Hematopoietic multipotent progenitor cell (in vitro differentiated cells): ENCODE measurements at places on chromosomes 5 and 9. TPM values are rescaled to one million over a fixed set of nuclear protein-coding genes. Genes with fewer than 3 reads are reported as not detected.

DNA sequence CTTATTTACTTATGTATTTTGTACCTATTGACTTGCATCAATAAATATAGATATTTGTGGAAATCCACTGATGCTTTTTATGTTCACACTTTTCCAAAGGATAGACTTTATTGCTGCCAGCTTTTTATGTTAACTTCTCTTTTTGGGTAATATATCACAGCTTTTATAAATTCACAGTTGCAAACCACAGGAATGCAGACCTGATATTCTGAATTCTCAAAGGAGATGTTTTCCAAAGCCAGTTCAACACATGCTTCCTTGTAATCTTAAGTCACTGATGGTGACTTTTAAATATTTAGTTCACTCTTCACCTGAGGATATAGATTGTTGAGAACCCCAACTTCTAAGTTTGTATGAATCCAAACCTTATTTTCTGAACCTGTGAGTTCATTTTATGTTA, 223.4 kb upstream of the PRR16 start:
- DNase-seq: no peak

Gene INSL6
- not detected for total RNA-seq

- no peak for DNase-seq
Observed at GRCh38 chr5:107218457-107219193, 452.1 kb downstream of the EFNA5 start.

- DNase-seq: no peak
Observed at GRCh38 chr9:98627296-98627695, 81.4 kb downstream of the GABBR2 start.

DNA sequence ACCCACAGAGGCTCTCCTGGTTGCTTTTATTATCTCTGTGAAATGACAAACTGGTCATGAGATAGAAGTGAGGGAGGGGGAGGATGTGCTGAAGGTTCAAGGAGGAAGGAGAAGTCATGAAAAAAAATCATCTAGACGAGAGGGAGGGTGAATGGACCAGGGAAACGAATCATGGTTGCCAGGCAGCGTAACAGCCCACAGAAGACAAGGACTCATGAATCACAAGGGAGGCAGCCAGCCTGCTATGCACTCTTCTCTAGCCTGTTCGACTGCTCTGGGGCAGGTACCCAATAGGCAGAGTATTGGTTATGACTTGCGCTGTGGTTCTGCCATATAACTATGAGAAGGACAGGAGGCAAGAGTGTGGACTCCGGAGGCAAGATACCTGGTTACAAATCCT, 475.2 kb downstream of the CDK5RAP2 start:
- DNase-seq: no peak

GRCh38 chr9:27043176-27043575, 37.7 kb upstream of the LRRC19 start:
- DNase-seq: no peak

- no peak for DNase-seq
Observed at GRCh38 chr5:8033261-8033660, 164.3 kb downstream of the MTRR start.

- DNase-seq: peak; percentile 50
Observed at GRCh38 chr5:142006363-142007236, 6.2 kb downstream of the GNPDA1 start.

GRCh38 chr9:120698766-120699165, 15.5 kb downstream of the MEGF9 start:
- DNase-seq: no peak

DNA sequence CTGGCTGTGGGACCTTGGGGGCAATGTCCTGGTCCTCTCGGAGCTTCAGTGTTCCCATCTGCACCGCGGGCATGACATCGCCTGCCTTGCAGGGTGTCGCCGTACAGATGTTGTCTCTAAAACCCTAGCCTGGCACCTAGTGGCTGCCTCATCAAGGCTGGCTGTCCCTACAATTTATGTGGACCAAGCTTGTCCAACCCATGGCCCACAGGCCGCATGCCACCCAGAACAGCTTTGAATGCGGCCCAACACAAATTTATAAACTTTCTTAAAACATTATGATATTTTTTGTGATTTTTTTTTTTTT, 18.3 kb upstream of the ASS1 start:
- no peak for DNase-seq

DNA sequence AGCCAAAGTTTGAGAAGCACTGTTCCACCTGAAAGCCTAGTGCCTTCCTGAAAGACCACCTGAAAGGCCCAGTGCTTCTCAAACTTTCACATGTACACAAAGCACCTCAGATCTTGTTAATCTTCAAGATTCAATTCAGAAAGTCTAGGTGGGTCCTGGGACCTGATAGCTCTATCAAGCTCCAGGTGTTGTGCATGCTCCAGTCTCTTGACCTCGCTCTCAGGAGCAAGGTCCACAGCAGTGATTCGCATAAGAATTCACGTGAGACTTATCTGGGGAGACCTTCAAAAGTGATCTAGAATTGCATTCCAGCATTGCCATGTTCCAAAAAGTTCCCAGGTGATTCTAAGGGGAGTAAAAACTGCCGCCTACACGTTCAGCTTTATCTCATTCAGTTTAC, 102.1 kb downstream of the PIK3R1 start:
- DNase-seq: no peak

DNA sequence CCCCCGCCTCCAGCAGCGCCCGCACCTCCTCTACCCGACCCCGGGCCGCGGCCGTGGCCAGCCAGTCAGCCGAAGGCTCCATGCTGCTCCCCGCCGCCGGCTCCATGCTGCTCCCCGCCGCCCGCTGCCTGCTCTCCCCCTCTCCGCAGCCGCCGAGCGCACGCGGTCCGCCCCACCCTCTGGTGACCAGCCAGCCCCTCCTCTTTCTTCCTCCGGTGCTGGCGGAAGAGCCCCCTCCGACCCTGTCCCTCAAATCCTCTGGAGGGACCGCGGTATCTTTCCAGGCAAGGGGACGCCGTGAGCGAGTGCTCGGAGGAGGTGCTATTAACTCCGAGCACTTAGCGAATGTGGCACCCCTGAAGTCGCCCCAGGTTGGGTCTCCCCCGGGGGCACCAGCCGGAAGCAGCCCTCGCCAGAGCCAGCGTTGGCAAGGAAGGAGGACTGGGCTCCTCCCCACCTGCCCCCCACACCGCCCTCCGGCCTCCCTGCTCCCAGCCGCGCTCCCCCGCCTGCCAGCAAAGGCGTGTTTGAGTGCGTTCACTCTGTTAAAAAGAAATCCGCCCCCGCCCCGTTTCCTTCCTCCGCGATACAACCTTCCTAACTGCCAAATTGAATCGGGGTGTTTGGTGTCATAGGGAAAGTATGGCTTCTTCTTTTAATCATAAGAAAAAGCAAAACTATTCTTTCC, 19.3 kb downstream of the CDKN2A start:
- peak; percentile 42 for DNase-seq

Gene CCNO
- under 0.01 TPM for total RNA-seq

GRCh38 chr9:104319685-104320084, 184.4 kb upstream of the OR13F1 start:
- DNase-seq: no peak

Gene ITGA1
- total RNA-seq: under 0.01 TPM

- DNase-seq: no peak
Observed at GRCh38 chr5:135830876-135831275, 3.6 kb upstream of the SLC25A48 start.

DNA sequence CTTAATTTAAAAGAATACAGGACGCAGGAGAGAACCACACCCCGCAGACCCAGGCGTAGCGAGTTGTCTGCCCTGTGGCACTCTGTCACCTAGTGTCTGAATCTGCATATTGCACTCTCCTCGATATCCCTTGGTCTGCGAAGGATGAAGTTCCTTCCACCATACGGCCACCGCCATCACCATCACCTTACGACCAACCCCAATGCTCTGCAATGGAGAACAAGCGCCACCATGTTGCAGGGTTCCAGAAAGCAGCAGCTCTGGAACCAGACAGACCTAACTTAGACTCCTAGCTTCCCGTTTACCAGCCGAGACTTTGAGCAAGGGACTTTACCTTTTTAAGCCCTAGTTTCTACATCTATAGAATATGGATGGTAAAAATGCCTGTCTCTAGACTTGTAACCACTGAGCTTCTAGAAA, 77.4 kb upstream of the DMRT1 start:
- peak; percentile 83 for DNase-seq

DNA sequence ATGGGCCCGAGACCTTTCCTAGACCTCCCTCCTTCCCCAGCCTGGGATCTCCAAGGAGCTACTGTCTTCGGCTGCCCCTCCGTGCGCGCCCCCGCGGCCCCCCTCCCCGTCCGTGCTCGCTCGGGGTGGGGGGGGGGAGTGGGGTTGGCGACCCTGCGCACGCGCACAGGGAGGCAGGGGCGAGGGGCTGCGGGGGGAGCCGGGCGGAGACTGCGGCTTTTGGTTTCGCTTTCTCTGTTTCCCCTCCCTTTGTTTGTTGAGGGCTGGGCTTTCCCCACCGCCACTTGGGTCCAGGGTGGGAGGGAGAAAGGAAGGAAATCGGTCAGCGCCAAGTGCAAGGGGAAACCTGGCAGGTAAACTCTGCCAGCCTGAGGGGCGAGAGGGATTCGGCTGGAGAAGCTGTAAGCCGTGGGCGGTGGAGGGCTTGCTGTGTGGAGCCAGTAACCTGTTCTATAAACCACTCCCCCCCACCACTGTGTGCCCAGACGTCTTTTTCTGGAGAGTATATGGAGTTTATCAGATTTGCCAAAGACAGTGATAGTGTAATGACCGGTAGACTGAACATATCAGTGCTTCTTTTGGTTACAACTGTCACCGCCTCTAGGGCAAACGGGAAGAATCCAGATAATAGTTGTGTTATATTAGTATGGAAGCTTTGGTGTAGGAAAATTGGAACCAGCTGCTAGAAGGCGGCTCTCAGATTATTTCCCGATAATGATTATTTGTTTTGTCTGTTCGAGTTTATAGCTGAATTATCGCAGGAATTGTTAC, 684 bp downstream of the DNAJA1 start:
- peak; percentile 68 for DNase-seq

DNA sequence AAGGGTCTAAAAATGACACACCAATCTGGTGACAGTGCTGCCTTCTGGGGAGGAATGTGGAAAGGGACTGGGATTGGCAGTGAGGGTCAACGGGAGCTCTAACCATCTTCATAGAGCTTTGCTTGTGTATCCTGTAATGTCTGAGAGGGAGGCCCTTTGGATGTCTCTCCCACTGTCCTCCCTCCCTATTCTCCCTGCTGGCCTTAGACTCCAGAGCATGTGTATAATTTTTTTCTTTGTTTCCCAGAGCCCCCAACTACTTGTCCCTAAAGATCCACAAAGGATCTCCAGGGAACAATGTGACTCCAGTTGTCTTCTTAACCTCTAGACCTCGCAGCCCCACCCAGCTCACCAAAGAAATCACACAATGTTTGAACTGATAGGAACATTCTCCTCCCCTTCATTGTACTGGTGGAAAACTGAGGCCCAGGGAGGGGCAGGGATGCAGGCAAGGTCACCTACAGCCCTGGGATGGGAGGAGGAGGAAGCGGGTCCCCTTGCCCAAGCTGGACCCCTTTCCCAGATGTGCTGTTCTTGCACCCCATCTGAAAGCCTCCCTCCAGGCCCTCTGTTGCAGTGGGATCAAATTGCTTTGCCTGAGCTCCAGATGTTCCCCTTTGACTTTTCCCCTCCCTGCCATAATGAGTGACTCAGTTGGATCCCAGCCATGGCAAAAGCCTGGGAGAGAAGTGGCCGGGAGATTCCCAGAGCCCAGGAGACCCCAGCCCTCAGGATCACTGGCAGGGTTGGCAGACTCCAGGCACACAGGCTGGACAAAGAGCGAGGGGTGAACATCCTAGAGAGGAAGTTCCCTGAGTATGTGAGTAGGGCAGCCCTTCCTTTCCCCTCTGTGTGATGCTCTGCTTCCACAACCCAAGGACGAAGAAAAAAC, 21.8 kb downstream of the SPARC start:
- no peak for DNase-seq

DNA sequence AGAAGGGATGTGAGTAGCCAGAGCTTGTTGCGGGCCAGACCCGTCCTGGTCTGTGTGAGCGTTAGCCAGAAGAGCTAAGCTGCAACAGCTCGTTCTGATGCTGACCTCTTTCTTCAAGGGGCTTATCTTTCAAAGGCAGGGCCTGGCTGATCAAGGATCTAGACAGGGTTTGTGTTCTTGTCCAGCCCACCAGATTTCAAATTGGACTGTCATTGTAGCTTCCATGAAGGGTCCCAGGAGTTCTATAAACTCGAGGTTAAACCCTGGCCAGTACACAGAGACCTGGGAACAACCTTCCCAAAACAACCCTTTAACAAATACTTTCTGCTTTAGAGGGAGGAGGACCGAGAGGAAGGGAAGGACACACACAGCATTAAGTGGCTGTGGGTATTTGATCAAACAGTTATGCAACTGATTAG, 153.0 kb upstream of the TUT7 start:
- DNase-seq: no peak

DNA sequence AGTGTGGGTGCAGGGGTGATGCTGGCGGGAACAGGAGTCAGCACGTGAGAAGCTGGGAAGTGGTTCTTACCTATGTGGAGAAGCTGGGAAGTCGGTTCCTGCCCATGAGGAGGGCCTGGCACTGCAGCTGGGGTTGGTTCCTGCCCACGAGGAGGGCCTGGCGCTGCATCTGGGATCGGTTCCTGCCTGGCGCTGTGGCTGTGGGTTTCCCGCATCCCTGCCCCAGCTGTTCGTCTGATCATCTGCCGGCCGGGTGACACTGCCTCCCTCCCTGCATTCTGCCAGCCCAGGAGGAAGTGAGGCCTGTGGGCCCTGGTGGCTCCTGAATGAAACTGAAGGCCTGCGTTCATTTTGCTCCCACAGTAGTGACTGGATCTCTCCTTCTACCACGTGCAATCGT, 5.1 kb downstream of the OBP2A start:
- no peak for DNase-seq

DNA sequence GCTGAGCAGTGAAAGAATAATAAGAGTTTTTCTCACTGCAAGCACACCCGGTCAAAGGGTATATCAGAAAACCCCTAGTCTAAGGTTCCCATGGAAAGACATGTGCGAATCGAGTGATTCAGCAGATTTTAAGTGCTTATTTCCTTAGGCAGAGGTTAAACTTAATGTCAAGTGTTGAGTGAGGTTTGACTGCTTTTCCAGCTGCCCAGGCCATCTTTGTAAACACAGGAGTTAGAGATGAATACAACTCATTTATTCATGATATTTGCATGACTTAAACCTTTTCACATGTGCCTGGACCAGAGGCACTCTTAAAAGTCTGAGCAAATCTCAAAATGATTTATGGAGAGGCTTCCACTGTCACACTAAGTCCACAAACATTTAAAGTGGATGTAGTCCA, 137.8 kb upstream of the RGMB start:
- DNase-seq: no peak

Gene LIFR
- under 0.01 TPM for total RNA-seq

Gene SLCO4C1
- total RNA-seq: under 0.01 TPM

DNA sequence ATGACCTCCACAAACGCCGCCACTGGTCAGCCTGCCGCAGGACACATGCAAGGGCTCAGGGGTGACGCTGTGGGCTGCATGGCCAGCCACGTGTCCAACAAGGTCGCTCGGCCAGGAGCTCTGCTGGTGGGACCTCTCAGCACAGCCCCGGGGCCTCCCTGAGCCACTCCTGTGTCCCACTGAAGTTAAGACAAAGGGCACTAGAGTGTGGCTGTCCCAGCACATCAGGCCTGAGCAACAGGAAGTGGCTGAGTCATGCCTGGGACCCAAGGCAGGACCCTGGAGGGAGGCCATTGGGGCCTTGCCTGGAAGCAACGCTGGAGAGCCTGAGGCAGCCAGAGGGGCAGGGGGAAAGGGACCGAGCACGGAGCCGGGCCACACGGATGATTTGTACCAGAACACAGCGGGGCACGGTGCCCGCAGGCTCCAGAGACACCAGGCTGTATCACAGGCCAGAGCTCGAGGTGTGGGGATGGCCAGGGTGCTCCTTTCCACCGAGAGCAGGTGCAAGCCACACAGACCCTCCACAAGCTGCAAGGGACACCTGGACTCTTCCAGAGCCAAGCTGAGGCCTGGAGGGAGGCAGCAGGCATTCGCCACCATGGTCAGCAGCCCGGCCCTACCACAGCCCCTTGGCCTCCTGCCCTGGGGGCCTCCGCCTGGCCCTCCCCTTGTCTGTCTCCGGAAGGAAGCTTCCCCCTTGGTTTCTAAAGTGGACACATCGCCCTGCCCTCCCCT, 6.5 kb upstream of the TMEM210 start:
- DNase-seq: no peak
